ENCODE measurements at places on chromosomes 13 and 19.

GRCh38 chr13:95447814-95448213, 104.7 kb upstream of the CLDN10 start:
- no peak for DNase-seq

DNA sequence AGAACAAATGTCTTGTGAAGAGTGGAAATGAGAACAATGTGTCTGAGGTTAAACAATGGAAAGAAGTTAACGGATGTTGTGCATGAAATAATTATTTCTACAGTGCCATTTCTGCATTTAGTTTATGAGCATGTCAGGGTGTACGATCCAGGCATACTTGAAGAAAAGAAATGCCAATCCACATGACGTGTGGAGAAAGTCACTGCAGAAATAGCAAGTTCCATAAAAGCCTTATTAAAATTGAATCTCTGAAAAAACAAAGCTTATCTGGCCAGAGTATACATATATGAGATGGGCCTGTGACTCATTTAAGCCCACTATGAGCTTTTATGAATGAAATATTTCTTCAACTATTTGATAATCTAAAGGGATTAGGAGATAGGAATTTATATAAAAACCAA, 426.1 kb downstream of the EFNB2 start:
- DNase-seq: peak; percentile 43

- DNase-seq: no peak
Observed at GRCh38 chr13:106407338-106407737, 128.1 kb downstream of the EFNB2 start.

GRCh38 chr13:77105051-77105450, 78.1 kb upstream of the FBXL3 start:
- no peak for DNase-seq

GRCh38 chr13:97539651-97540610, 106.0 kb downstream of the RAP2A start:
- DNase-seq: peak; percentile 48

GRCh38 chr13:49749848-49750247, 42.6 kb downstream of the KPNA3 start:
- peak; percentile 7 for DNase-seq

- no peak for DNase-seq
Observed at GRCh38 chr19:5247957-5248705, 92.5 kb downstream of the PTPRS start.

GRCh38 chr13:73714522-73714921, 419.7 kb downstream of the KLF12 start:
- no peak for DNase-seq

- DNase-seq: no peak
Observed at GRCh38 chr13:103102482-103102881, 36.3 kb upstream of the SLC10A2 start.

- no peak for DNase-seq
Observed at GRCh38 chr19:2591537-2592291, 110.8 kb downstream of the GNG7 start.

- DNase-seq: no peak
Observed at GRCh38 chr13:110492679-110493593, 68.6 kb downstream of the RAB20 start.

DNA sequence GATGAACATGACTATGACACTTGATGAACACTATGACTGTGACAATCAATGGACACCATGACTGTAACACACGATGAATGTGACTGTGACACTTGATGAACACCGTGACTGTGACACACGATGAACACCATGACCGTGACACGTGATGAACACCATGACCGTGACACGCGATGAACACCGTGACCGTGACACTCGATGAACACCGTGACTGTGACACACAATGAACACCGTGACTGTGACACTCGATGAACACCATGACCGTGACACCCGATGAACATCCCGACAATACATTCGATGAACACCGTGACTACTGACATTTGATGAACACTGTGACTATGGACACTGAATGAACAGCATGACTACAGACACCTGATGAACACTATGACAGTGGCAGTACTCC, 30.9 kb downstream of the ZFR2 start:
- no peak for DNase-seq

DNA sequence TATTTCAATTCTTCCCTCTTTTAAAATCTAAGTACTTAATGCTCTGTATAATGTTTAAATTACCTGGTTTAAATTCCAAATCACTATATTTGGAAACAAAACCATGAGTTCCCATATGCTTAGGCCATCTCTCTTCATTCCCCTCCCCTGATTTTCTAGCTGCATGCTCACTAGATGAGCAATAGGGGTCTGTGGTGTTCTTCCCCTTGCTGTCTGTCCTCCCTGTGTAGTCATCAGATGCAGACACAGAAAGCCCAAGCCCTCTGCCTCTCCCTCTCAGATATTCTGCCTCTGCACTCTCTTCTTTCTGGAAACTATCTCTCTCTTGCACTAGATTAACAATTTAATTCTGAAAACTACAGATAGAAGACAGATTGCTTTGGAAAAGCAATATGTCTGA, 1730.2 kb downstream of the OLFM4 start:
- DNase-seq: no peak

DNA sequence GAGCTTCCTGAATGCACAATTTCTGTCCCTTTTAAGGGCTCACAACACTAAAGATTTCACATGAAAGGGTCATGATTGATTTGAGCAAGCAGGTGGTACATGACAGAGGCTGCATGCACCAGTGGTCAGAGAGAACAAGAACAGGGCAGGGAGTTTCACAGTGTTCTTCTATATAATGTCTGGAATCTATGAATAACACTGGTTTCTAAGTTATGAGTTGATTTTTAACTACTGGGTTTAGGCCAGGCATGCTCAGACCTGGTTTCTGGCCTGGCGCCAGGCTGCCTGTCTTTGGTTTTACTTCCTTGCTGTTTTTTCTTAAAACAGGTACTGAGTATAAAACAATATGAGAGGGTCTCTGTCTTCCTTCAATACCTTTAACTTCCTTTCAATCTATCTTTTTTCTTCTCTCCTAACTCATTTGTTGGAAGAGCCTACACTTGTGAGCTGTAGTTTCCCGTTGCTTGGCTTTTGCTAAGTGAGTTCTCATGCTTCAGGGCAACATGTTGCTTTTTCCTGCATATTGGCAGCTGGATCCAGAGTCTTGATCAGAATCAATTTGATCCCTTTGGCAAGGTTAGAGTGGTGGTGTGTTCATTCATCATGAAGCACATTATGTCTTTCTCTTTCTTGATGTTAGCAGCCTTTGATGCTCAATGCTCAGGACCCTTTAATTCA, 38.5 kb upstream of the FGF14 start:
- DNase-seq: no peak

GRCh38 chr19:17926044-17926443, 6.8 kb upstream of the CCDC124 start:
- no peak for DNase-seq

DNA sequence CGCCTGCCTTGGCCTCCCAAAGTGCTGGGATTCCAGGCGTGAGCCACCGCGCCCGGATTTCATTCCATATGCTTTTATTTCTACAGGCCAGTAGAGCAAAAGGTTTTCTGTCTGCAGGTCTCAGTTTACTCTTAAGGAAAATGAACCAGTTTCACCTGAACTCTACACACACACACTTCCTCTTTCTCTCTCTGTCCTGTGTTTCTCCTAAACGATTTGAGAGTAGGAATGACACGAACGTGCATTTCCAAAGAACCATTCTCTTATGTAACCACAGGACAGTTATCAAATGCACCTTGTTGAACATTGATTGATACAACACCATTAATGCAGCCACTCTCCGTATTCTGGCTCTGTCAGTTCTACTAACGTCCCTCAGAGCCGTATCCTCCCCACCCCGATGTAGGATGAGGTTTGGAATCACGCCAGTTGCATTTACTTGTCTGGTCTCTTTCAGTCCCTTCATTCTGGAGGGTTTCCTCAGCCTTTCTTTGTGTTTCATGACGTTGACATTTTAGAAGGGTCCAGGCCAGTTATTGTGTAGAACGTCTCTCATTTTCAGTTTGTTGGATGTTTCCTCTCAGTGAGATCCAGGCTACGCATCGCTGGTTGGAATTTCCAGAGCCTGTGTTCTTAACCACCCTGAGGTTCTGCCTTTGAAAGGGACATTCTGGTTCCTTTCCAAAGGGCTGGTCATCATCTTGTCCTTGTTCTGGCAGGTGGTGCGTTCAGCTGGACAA, 36.0 kb downstream of the BICRA start:
- DNase-seq: peak; percentile 18

GRCh38 chr19:3007975-3008374, 21.1 kb downstream of the TLE2 start:
- DNase-seq: no peak

- DNase-seq: peak; percentile 65
Observed at GRCh38 chr19:38361633-38362075, 12.7 kb upstream of the PSMD8 start.

- DNase-seq: no peak
Observed at GRCh38 chr13:97856304-97856675, 97.2 kb upstream of the IPO5 start.

DNA sequence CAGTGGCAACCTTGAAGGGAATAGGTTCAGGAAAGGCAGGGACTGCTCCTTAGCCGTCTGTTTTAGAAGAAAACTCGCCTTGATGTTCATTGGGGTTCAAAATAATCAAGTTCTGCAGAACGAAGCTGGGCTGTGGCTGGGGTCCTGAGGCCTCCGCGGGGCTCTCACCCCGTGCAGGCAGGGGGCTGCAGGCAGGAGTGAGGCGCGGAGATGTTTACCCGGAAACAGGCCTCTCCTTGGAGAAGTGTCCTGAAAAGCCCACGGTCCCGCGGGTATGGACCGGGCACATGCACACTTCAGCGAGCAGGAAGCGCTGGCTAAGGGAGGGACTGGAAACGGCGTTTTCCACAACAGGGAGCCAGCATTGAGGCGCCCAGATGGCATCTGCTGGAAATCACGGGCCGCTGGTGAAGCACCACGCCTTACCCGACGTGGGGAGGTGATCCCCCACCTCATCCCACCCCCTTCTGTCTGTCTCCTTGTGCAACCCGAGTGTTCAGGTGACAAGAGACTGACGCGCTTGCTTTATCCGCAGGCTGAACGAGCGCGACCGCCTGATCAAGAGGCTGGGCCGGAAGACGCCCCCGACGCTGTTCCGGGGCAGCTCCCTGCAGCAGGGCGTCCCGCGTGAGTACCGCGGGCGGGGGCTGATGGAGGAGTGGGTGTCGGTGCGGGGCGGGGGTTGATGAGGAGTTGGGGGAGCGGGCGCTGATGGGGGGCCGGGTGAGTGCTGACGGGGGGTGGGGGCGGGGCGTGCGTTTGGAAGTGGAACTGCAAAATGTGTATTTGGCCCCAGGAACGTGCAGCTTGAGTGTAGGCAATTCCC, 39.6 kb downstream of the SHISA2 start:
- DNase-seq: peak; percentile 6

- DNase-seq: no peak
Observed at GRCh38 chr13:101393140-101393539, 23.2 kb downstream of the NALCN start.

- DNase-seq: no peak
Observed at GRCh38 chr13:24087605-24088225, 72.8 kb upstream of the SPATA13 start.

DNA sequence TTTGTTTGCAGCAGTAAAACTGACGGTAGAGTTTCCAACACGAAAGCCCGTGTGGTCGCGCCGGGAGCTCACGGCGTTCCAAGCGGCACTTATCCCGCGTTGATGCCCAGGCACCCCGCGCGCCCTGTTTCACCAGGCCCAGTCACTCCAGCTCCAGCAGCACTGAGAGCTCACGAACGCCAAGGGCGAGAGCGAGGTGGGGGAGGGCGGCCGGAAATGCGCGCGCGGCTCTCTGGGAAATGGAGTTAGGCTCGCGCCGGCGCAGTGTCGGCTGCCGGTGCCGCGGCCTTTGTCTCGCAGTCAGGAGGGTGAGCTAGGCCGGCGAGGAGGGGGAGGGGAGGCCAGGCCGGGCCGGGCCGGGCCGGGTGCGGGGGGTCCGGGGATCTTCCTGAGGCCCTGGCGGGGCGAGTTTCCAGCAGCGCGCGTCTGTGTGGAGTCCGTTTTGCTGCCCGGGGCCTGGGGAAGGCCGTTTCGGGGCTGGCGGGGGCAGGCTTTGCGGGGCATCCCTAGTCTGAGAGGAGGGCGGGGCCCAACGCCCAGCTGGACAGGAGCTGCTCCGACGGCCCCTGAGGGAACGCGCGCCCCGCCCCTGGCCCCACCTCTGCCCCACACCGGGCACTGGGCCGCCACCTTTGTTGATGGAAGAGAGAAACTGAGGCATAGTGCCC, at the start of gene ZNF135:
Gene ZNF135, plus strand, starts transcription at position 280 of the 668 bp plus-strand sequence. CDS start 721 bp downstream, outside the sequence.
- peak; percentile 77 for DNase-seq

DNA sequence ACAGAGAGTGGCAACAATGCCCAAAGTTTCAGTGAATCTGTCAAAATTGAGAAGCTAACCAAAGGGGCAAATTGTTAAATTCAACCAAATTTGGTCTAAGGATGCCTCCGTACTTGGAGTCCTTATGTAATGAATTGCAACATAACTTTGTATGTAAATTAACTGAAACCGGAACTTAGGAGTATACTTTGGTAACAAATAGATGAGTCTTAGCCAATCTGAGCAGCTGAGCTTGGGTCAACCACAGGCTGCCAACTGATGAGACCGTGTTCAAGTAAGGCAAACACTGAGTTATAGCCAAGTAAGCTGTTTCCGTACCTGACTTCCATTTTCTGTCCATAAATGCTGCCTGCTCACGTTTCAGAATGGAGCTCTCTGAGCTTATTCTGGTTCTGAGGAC, 5.3 kb downstream of the VWA8 start:
- no peak for DNase-seq

DNA sequence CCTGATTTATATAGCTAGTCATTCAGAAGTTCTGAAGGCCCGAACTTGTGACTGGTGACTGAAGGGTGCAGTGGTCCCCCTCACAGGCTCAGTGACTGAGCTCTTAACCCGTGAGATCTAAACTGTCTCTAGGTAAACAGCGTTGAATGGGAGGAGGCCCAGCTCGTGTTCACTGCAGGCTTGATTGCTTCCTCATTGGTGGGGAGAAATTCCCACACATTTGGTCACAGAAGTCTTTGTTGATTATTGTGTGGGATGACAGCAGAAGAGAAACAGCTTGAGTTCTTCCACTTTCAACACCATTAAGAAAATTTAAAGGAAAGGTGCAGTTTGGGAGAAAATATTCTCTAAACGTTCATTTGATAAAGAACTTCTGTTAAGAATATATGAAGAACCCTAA, 1178.0 kb downstream of the UQCRFS1 start:
- no peak for DNase-seq

- no peak for DNase-seq
Observed at GRCh38 chr13:113448545-113448884, 4.8 kb downstream of the ADPRHL1 start.

DNA sequence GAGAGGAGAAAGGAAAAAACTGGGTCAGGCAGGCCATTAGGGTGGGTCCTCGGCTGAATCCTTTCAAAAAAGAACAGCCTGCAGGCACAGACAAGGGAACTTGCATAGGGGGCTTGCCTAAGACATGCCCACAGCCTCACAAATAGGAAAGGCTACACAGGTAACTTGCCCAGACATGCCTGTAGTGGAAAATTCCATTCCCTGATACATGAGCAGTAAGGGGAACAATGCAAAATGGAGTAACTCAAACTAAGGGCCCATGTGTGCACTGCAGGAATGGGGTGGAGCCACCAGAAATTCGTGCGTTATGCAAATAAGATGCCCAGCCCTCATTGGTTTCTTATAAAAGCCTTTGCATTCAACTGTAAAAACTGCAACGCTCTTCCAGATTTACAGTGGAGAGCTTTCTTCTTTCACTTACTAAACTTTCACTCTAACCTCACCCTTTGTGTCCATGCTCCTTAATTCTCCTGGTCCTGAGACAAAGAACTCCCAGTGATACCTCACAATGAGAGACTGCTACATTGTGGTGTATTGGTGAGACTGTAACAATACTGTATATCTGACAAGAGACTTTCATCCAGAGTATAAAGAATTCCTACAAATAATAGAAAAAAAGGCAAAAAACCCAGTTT, 59.5 kb upstream of the SLITRK1 start:
- DNase-seq: no peak
